ENCODE measurements at places on chromosomes 7 and 10.

DNA sequence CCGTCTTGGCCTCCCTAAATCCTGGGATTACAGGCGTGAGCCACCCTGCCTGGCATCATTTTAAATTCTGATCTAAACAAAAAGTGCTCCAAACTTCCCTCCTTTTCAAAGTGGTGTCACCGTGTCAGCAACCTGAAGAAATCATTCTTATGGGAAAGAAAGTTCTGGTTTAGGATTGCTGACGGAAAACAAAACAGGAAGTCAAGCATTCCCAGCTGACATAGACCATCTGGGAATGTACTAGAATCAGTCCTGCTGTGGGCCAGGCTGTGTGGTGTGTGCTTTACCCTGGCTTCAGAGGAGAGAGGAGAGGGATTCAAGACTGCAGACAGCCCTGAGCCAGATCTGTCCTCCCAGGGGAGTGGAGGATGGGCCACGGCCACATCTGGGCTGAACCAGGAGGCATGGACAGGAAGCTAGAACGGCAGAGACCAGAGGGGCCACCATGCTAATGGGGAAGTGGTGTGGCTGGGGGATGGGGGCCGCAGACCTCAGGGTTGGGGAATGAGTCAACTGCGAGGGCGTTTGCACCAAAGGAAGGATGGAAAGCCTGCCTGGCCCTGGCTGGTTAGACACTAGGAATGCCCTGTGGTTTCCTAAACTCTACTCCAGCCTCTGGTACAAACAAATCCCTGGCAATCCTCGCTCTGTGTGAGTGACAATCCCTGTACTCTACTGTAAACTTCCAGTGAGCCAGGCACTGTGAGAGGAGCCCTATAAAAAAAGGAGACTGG is 16.7 kb upstream of the CLIP2 start:
- DNase-seq = peak; percentile 77

DNA sequence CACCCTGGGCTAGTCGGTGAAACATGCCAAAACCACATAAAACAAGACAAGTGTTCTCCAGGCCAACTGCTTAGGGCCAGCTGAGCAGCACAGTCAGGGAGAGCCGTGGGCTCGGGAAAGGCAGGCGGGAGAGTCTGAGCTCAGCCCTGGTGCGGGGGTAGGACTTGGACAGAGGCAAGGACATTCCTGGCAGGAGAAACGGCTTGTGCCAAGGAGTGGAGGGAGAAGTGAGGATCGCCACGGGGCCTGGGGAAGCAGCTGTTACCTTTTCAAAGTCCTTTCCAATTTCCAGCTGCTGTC is 4.2 kb downstream of the ELN start:
- DNase-seq = no peak

DNA sequence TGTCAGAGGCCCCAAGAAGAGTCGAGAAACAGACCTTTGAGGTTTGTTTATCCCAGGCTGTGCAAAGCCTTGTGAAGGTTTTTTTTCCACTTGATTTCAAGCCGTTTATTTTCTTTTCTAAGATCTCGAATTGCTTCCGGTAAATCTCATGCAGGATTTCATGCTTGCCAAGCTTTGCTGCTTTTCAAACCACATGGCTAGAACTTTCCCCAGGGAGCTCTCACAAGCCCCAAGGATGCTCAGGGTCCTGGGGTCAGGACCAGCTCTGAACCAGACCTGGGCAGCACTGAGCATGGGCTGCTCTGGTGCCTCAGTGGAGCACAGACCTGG is 48.0 kb upstream of the AQP1 start:
- no peak for DNase-seq

DNA sequence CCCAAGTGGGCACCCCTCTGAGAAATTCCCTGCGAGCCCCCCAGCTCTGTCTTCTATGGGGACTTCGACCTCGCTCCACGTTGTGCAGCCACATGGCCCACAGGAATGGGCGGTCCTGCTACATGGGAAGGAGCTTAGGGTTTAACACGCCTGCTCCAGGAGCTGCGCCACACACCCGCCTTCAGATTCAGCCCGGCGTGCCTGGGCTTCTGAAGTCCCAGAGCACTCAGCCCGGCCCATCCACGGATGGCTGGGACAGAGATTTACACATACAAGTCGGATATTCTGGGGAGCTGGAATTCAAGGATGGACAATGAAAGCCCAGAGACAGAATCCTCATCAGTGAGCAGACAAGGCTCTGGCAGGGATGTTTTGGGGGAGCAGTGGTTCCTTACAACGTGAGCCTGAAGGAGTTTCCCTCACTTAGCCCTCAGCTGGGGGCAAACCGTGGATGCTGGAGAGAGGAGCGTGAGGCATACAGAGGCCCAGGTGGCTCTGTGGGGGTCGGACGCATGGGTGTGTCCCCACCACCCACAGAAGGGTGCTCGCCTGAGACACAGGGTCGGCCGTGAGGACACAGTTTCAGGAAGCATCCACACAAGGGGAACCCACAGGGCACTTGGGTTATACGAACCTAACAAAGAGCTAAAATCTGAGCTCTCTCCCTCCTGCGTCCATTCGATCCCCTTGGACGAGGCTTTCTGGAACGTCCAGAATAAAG is 372.9 kb downstream of the DNAJB6 start:
- DNase-seq = no peak

DNA sequence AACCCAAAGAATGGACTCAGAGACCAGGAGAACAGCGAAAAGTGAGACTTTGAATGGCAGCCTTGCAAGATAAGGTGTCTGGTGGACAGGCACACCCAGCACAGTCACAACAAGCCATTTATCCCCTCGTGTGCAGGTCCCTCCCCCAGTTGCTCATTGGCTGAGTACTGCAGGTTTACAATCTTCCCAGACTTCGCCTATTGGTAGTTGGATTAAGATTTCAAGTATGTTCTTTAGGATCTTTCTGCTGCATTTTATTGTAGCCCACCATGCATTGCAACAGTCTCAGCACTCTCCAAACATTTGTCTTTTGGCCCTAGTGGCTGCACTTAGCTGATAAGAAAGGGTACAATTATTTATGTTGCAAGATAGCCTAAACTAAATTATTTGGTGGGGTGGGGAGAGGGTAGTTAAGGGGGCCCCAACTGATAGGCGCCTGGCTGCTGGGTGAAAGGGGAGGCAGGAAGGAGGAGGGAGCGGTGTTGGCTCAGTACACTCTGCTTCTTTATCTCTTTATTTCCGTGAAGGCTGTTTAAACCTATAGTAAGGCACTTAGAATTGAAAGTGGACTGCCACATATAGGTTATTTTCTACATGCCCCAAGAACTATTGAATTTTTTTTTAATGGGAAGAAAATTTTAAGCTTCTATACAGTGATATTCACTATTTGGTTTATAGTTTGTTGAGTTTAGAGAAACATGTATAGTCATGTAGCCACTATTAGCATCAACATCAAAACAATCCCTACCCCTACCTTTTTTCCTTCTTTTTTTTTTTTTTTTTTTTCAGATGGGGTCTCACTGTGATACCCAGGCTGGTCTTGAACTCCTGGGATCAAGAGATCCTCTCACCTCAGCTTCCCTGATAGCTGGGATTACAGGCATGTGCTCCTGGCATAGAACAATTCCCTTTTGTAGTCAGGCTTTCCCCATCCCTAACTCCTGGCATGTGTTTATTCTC is 54.2 kb downstream of the GUSB start:
- no peak for DNase-seq

- no peak for DNase-seq
Measured at GRCh38 chr7:97019710-97020225, 4.9 kb downstream of the DLX5 start.

- no peak for DNase-seq
Measured at GRCh38 chr10:77204171-77204570, 433.4 kb downstream of the KCNMA1 start.

- no peak for DNase-seq
Measured at GRCh38 chr10:103278862-103279298, 1.9 kb downstream of the INA start.

GRCh38 chr10:103859161-103860086 is 4.0 kb upstream of the SH3PXD2A start:
- peak; percentile 89 for DNase-seq

- DNase-seq = no peak
Measured at GRCh38 chr10:124554085-124554858, 92.6 kb downstream of the LHPP start.

GRCh38 chr10:45450866-45451265 is 76.8 kb downstream of the ALOX5 start:
- no peak for DNase-seq

DNA sequence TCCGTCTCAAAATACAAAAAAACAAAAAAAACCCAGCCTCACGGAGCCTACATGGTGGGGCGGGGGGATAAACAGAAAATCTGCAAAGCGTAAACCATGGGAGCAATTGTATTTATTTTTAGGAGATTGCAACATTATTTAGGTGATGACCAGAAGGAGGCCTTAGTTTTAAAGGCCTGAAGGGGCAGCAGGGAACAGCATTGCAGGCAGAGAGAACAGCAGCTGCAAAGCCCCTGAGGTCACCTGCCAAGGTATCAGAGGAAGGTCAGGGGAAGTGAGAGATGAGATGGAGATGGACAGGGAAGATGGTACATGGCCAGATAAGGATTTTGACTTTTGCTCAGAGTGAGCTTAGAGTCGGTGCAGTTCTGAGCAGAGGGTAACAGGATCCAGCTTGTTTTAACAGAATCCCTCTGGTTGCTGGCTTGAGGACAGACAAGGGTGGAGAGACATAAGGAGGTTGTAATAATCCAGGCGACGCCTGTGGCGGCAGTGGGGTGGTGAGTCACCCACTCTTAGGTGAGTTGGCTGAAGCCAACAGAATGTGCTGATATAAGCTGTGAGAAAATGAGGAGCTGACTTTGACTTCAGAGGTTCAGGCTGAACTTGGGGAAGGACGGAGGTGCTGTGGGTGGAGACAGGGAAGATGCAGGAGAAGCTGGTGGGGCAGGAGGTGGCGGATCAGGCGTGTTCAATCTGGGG is 82.3 kb upstream of the GTF2I start:
- no peak for DNase-seq

GRCh38 chr7:88291398-88292173 is 15.1 kb downstream of the STEAP4 start:
- no peak for DNase-seq

- DNase-seq = no peak
Measured at GRCh38 chr10:17003151-17003550, 126.5 kb downstream of the CUBN start.

DNA sequence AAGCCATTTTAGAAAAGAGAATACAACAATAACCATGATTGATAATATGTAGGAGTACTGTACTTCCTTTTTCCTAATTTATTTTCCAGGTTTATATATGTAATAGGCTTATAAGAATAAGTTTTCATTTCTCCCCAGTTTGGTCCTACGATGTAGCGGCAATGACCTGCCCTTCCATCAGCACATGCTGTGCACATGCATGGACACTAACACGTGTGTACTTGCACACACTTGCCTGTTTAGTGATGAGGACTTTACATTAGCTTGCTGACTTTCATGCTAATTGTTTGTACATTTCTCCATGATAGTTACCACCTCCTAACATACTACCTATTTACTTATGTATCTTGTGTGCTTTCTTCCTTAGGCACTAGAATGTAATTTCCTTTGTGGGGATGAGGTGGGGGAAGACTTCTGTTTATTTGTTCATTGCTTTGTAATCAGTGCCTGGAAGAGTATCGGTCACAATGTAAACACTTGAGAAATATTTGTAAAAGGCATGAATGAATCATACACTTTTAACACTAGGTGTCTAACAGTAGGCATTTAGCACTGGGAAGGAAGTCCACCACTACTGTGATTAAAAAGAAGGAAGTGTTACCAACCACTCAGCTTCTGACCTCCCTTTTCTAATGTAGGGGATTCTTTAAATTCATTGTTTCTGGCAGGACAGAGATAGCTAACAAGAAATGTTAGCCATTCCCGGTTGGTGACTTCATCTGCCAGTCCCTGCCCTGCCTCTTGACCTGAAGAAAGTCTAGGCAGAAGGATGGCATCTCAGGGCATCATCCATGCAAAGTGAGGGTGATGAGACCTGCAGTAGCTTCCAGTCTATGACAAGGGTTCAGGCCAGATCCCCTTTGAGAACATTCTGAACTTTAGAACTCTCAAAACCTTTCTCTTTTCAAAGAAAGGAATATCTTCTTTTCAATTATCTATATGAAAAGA is 120.2 kb upstream of the RAB18 start:
- DNase-seq = no peak

DNA sequence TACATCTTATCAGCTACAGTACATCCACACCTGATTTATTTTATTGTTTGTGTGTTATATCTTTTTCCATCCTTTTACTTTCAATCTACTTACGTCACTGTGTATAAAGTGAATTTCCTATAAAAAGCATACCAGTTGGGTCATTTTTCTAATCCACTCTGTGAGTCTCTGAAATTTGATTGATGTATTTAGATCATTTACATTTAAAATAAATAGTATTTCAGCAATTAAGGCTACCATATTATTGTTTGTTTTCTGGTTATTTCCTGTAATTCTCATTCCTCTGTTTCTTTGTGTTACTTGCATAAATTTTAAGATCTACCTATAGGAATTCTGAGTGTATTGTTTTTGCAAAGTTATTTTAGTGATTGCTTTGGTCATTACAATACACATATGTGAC is 53.7 kb downstream of the VSTM4 start:
- no peak for DNase-seq

DNA sequence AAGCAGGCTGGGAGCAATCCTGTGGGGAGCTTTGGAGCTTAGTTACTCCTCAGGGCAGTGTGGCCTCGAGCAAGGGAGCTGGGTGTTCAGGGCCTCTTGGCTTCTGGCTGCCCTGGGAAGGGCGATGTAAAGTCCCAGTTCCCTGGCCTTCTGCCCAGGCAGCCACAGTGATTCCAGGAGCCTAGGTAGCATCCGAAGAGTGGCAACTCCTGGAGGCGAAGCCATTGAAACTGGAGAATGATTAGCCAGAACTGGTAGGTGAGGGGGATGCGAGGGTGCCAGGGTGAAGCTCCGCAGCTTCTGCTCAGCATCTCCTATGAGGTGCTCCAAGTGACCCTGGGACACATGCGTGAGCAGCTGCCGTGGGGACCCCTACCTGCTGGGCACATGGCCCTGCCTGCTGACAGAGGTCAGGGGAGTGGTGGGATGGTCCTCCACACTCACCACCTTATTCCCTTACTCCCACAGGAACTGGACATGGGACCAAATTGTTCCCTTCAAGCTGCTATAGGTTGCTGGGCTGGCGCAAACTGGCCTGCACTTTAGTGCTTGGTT is 7.8 kb upstream of the GDF2 start:
- DNase-seq = no peak

- no peak for DNase-seq
Measured at GRCh38 chr7:25326501-25327156, 98.3 kb upstream of the NPVF start.

DNA sequence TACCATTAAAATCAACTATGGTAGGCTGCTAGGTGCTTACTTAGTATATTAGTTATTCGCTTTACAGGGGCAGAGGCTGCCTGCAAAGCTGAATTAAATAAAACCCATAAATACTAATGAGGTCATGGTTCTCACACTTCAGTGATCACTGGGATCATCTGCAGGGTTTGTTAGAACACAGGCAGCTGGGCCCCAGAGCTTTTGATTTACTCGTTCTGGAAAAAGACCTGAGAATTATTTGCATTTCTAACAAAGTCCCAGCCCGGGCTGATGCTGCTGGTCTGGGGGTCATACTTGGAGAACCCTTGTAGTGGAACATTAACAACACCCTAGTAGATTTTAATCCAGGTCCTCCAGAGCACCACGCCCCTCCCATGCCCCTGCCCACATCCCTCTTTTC is 8.5 kb downstream of the UCN3 start:
- DNase-seq = peak; percentile 58

Measured in kidney (tissue), 22 donors.